ENCODE measurements at places on chromosomes 6 and 20. TPM values are rescaled to one million over a fixed set of nuclear protein-coding genes. Genes with fewer than 3 reads are reported as not detected.

Gene LGSN
- not detected for total RNA-seq

Gene LRRC1
- 6.1 TPM for total RNA-seq

Gene FOXA2
- total RNA-seq: not detected

Gene OLIG3
- not detected for total RNA-seq

Gene KHDC1L
- not detected for total RNA-seq

Gene SLC2A10
- 15.2 TPM for total RNA-seq

Gene BTN1A1
- total RNA-seq: not detected

Gene SLC35D3
- not detected for total RNA-seq

Gene KIF25
- total RNA-seq: not detected

Gene CTAGE9
- not detected for total RNA-seq

Gene TFAP2D
- total RNA-seq: not detected

All from IMR-90 (cell line).